ENCODE measurements at places on chromosomes 5 and 9.

GRCh38 chr9:138061631-138062030, 184.0 kb downstream of the CACNA1B start:
- no peak for DNase-seq

DNA sequence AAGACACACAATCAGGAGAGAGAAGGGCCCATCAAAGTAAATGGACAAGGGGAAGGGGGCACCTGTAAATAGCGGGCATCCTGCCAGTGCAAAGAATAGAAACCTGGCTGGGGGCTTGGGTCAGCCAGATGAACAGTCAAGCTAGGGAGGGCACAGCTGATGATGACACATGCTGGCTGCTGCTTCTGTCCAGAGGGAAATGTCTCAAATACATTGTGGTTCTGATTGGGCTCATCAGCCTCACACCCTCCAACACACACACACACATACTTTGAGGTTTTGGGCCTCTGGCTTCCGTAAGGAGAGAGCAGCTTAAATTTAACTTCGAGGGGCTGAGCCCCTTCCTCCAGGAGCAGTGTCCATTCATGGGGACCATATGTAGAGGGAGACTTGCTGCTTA, 27.6 kb upstream of the SPATA31E1 start:
- no peak for DNase-seq

DNA sequence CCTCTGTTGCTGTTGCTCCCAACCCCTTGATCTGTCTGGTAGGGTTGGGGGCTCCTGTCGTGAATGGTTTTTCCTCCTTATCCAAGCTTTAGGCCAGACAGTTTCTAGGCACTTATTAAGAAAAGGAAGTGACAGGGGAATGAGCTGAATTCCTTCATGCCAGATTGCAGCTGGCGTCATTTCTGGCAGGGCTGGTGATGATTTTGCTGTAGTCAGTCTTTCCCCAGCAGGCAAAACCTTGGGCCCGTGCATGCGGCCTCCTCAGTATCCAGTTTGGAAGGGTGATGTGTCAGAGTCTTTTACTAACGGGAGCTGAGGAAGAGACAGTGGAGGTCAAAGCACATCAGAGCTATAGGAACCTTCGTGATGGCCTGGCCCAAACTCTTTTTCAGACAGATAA, 58.8 kb downstream of the COL27A1 start:
- no peak for DNase-seq

- no peak for DNase-seq
Observed at GRCh38 chr5:68110264-68110663, 105.3 kb upstream of the PIK3R1 start.

- DNase-seq = no peak
Observed at GRCh38 chr5:83388608-83389007, 82.9 kb upstream of the VCAN start.
